Stomach (tissue), 19 donors: ENCODE measurements at places on chromosomes 7 and 10.

DNA sequence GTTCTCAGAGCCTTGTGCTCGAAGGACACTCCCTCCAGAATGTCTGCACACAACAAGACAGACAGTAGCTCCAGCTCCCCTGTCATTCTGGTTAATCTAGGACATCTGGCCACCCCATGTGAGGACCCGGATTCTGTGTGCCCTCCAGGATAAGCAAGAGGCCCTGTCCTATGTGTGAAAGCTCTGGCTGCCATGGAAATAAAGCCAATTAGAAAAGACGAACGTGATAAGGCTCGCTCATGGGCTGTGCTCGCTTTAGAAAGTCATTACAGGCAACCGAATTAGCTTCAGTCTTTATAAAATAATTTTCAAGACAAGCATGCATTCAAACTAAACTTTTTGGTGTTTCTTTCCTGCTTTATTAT is 263.4 kb downstream of the INHBA start:
- no peaks in the 10 kb centered on the region for H3K4me1 ChIP-seq
- no peaks in the 10 kb centered on the region for H3K36me3 ChIP-seq
- H3K27me3 ChIP-seq, result no peaks in the 10 kb centered on the region
- no peak overlapping the region for H3K27ac ChIP-seq
- no peak overlapping the region for H3K4me3 ChIP-seq

- H3K4me1 ChIP-seq, result peaks cover 54% of the 10 kb centered on the region
- no peaks in the 10 kb centered on the region for H3K27me3 ChIP-seq
- peak; percentile 72 for DNase-seq
- H3K27ac ChIP-seq, result peak overlapping the region; percentile 100
- H3K36me3 ChIP-seq, result no peaks in the 10 kb centered on the region
- peak overlapping the region; percentile 78 for H3K4me3 ChIP-seq
These were observed 1.3 kb upstream of the ITPRIP start for GRCh38 chr10:104339469-104340110.

GRCh38 chr7:35816514-35816913 is 15.7 kb downstream of the SEPTIN7 start:
- no peak for DNase-seq
- no peaks in the 10 kb centered on the region for H3K27me3 ChIP-seq
- H3K27ac ChIP-seq, result no peak overlapping the region
- no peak overlapping the region for H3K4me3 ChIP-seq

GRCh38 chr7:92799446-92800211 is 36.7 kb downstream of the CDK6 start:
- H3K36me3 ChIP-seq, result no peaks in the 10 kb centered on the region
- no peak overlapping the region for H3K27ac ChIP-seq
- no peaks in the 10 kb centered on the region for H3K27me3 ChIP-seq

DNA sequence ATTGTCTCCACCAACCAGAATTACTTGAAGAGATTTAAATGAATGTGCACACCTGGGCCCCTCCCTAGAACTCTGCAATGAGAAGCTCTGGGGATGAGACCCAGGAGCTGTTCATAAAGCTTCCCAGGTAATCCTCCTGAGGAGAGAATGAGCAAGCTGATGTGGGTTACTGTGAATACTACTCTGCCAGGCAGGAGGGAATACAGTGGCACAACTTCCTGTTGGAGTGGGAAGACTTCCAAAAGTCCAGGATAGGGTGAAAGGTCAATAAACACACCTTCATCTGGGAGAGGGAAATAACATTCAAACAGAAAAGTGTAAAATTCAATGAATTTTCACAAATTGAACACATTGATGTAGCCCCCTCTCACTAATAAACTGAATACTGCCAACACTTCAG is 351.4 kb downstream of the ABCA13 start:
- no peak overlapping the region for H3K27ac ChIP-seq
- H3K27me3 ChIP-seq, result no peaks in the 10 kb centered on the region
- no peaks in the 10 kb centered on the region for H3K36me3 ChIP-seq
- no peaks in the 10 kb centered on the region for H3K4me1 ChIP-seq

- DNase-seq, result no peak
- no peaks in the 10 kb centered on the region for H3K4me1 ChIP-seq
- H3K27ac ChIP-seq, result no peak overlapping the region
These were observed 332.0 kb upstream of the FZD1 start for GRCh38 chr7:90931986-90932916.

DNA sequence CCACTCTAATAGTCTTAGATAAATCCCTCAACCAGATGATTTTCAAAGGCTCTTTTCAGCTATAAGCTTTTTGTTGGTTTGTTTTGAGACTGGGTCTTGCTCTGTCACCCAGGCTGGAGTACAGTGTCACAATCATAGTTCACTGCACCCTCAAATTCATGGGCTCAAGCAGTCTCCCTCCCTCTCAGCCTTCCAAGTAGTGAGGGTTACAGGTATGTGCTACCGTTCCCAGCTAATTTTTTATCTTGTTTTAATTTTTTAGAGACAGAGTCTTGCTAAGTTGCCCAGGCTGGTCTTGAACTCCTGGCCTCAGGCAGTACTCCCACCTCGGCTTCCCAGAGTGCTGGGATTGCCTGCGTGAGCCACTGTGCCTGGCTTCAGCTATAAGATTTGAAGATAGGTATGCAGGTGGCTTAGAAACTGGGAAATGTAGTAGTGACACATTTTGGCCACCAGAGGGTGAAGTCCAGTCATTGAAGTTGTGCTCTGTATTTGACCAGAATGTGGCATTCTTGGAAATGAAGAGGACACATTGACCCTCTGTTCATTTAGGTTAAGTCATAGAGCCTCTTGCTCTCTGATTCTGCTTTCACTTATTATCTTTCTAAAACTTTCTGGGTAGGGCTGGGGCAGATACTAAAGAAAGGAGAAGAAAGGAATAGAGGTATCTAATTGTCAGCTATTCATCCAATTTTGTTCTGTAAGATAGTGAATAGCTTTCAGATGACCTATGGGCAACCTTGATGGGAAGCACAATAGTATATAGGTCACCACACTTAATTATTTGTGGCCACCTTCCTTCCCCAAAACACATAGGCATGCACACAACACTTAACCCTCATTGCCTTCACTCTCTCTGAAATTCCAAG is 36.0 kb downstream of the R3HCC1L start:
- H3K27ac ChIP-seq, result no peak overlapping the region
- no peaks in the 10 kb centered on the region for H3K27me3 ChIP-seq
- peaks cover 4% of the 10 kb centered on the region for H3K4me1 ChIP-seq

DNA sequence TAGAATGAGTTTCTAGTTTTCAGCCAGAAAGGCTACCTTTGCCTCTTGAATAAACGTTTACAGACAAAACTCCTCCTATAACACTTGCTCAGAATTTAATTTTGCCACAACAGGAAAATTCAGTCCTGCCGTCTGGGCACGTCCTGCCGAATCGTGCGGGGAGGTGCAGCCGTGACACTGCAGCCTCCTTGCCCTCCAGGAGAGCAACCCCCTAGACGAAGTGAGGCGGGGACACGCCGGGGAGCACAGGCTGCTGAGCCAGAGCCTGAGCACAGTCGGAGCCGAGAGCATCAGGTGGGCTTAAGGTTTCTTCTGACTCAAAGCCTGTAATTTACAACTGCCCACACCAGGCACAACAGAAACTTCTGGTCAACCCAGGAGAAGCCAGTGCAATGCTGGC is 102.3 kb downstream of the DYNC2I1 start:
- no peaks in the 10 kb centered on the region for H3K27me3 ChIP-seq
- no peak for DNase-seq
- H3K4me3 ChIP-seq, result peak overlapping the region; percentile 25
- no peak overlapping the region for H3K27ac ChIP-seq

- no peak for DNase-seq
- no peaks in the 10 kb centered on the region for H3K27me3 ChIP-seq
- H3K4me3 ChIP-seq, result no peak overlapping the region
- peaks cover 25% of the 10 kb centered on the region for H3K36me3 ChIP-seq
- H3K27ac ChIP-seq, result no peak overlapping the region
These were observed 27.0 kb downstream of the PAPOLB start for GRCh38 chr7:4834601-4835397.

DNA sequence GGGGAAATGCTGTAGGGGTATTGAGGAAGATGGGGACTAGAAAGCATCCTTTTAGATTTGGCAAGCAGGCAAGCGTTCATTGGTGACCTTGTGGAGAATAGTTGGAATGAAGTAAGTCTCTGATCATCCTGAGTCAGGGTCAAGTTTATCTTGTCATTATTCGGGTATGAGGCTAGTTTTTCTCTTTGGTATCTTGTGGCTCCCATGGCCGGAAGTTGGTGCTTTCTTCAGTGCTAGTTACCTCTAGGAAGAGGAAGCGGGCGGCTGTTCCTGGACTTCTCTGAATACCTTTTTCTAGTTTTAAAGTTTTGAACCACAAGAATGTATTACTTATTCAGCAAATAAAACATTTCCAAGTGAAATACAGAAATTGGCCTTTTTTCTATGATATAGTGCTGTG is 9.2 kb downstream of the CREM start:
- no peaks in the 10 kb centered on the region for H3K36me3 ChIP-seq
- no peak overlapping the region for H3K4me3 ChIP-seq
- H3K4me1 ChIP-seq, result peaks cover 22% of the 10 kb centered on the region
- H3K27ac ChIP-seq, result no peak overlapping the region
- DNase-seq, result peak; percentile 35
- no peaks in the 10 kb centered on the region for H3K27me3 ChIP-seq

DNA sequence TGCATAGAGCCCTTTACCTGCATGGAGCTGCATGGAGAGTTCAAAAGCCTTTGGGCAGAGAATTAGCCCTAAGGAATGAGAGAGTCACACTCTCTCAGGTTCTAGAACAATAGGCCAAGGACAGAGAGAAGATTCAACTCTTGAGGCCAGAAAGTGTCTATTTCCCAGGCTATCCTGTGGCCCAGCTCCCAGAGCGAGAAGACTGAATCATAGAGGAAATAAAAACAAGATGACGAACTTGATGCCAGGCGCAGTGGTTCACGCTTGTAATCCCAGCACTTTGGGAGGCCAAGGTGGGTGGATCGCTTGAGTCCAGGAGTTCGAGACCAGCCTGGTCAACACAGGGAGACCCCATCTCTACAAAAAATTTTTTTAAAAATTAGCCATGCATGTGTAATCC is 18.3 kb upstream of the PODXL start:
- no peak overlapping the region for H3K4me3 ChIP-seq
- no peak overlapping the region for H3K27ac ChIP-seq
- no peaks in the 10 kb centered on the region for H3K27me3 ChIP-seq
- DNase-seq, result no peak
- no peaks in the 10 kb centered on the region for H3K36me3 ChIP-seq

DNA sequence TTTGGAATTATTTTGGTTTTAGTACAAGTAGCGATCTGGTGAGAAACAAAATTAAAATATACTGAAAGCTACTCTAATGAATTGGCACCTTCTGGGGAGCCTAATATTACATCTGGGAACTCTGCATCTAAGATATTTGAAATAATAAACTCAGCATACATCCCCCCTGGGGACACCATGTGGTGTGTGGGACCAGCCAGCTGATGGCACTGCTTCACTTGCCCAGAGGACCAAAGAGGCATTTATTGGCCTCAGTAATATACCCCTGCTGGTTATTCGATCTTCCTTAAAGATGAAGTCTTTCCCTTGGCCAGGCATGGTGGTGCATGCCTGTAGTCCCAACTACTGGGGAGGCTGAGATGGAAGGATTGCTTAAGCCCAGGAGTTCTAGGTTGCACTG is 195.1 kb upstream of the AUTS2 start:
- H3K4me3 ChIP-seq, result no peak overlapping the region
- no peaks in the 10 kb centered on the region for H3K36me3 ChIP-seq
- DNase-seq, result no peak
- no peaks in the 10 kb centered on the region for H3K27me3 ChIP-seq

DNA sequence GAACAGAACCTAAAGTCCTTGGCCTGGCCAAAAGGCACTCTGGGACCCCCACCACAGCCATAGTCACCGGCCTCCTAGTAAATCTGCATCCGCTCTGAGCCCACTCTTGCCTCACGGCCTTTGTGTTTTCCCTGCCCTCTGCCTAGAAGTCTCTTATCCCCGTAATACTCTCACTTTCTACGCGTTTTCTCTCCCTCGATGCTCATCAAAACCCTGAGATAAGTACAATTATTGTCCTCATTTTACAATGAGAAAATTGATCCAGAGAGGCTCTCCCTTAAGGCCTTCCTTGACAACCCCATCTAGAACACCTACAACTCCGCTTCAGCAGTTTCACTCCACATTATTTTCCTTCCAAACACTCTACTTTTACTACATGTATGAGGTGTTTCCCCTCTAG is 1.5 kb upstream of the SFXN4 start:
- peaks cover 41% of the 10 kb centered on the region for H3K36me3 ChIP-seq
- H3K27me3 ChIP-seq, result no peaks in the 10 kb centered on the region
- DNase-seq, result no peak
- H3K4me1 ChIP-seq, result peaks cover 28% of the 10 kb centered on the region
- H3K27ac ChIP-seq, result peak overlapping the region; percentile 92

GRCh38 chr10:58577437-58577777 is 64.7 kb downstream of the BICC1 start:
- no peak overlapping the region for H3K4me3 ChIP-seq
- no peaks in the 10 kb centered on the region for H3K27me3 ChIP-seq
- H3K36me3 ChIP-seq, result no peaks in the 10 kb centered on the region
- H3K27ac ChIP-seq, result peak overlapping the region; percentile 54
- peak; percentile 71 for DNase-seq
- peaks cover 14% of the 10 kb centered on the region for H3K4me1 ChIP-seq

DNA sequence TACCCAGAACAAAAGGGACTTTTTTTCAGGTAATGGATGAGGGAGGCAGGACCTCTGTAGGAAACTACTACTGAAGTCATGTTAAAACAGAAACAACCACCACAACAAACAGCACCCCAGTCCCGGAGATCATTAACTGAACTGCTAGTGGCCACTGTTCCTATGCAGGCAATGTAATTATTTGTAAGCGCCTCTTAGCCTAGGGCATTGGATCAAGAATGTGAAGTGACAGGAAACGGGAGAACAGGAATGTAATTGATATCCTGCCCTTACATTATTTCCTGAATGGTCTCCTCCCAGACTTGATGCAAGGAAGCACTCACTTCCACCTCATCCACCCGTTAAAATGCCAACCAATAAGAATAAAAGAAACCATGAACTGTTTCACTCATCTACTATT is 16.7 kb upstream of the GAD2 start:
- H3K27me3 ChIP-seq, result no peaks in the 10 kb centered on the region
- no peak overlapping the region for H3K4me3 ChIP-seq
- no peak for DNase-seq
- no peak overlapping the region for H3K27ac ChIP-seq
- H3K36me3 ChIP-seq, result no peaks in the 10 kb centered on the region

GRCh38 chr10:624605-625332 is 64.7 kb downstream of the DIP2C start:
- no peak overlapping the region for H3K4me3 ChIP-seq
- H3K27ac ChIP-seq, result peak overlapping the region; percentile 77
- no peak for DNase-seq
- H3K4me1 ChIP-seq, result peaks cover 31% of the 10 kb centered on the region
- H3K27me3 ChIP-seq, result no peaks in the 10 kb centered on the region

DNA sequence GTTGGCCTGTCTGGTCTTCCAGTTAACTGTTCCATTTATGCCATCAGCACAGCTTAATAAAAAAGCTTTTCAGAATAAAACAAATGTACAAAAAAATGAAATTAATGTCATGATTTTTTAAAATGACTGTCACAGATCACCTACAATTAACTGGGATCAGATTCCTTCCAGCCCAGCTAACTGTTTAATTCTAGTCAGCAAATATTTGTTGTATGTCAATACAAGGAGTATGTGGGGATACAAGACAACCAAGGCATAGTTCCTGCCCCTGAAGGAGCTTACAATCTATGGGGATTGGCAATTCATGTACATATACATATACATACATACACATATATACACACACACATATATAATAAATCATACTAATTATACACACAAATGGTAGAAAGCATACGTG is 16.5 kb downstream of the SGCE start:
- no peak for DNase-seq
- H3K27me3 ChIP-seq, result no peaks in the 10 kb centered on the region
- no peaks in the 10 kb centered on the region for H3K4me1 ChIP-seq
- no peaks in the 10 kb centered on the region for H3K36me3 ChIP-seq
- no peak overlapping the region for H3K27ac ChIP-seq
